ENCODE measurements at places on chromosomes 11 and 22. TPM values are rescaled to one million over a fixed set of nuclear protein-coding genes. Genes with fewer than 3 reads are reported as not detected.

DNA sequence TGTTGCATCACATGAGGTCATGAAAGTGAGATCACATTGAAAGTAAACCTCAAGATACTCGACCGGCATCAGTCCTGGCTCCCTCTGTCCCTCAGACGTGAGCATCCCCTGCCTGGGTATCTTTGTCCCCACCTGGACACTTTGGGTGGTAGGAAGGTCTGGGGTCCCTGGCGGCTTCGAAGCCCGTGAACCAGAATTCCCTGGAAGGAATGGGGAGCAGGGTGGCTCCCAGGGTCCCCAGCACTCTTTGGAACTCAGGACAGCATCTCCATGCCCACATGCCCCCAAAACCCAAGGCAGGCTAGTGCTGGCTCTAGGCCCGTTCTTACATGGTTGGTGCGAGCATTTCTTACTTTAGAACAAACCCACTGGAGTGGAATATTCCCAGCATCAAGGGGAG is 7.5 kb downstream of the DERL3 start:
- peak; percentile 13 for DNase-seq

DNA sequence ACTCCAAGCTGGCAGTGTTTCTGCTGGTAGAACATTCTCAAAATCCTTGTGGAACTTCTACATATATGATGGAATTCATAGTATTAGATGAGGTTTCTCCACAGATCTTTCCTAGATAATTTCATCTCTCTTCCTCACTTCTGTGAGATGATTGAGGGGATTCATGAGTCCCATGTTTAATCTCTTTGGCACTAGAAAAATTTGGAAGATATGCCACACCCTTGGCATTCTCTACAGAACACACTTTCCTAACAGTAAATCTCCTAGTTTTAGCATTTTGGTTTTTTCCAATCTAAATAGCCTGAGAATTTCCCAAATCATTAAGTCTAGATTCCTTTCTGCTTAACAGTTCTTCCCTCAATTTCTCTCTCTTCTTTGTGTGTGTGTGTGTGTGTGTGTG is 35.3 kb downstream of the MED15 start:
- no peak for DNase-seq

- DNase-seq: peak; percentile 60
Measured at GRCh38 chr11:76598426-76598839, 72.1 kb downstream of the LRRC32 start.

GRCh38 chr22:45577746-45578523 is 75.3 kb downstream of the FBLN1 start:
- peak; percentile 92 for DNase-seq

C11orf65 gene
- 0.46 TPM for total RNA-seq

CABP4 gene
- 3.2 TPM for total RNA-seq

LRRC32 gene
- 111 TPM for total RNA-seq

SERPING1 gene
- total RNA-seq: 490 TPM

OR5A1 gene
- not detected for total RNA-seq

OR52A1 gene
- not detected for total RNA-seq
